Foreskin keratinocyte (primary cell): ENCODE measurements at places on chromosomes 3 and 15. TPM values are rescaled to one million over a fixed set of nuclear protein-coding genes. Genes with fewer than 3 reads are reported as not detected.

The IGF2BP2 gene
- 43.6 and 53.1 TPM in 2 replicates for polyA plus RNA-seq

GRCh38 chr3:64267721-64268604, 42.7 kb upstream of the PRICKLE2 start:
- peak; percentile 63 for DNase-seq

DNA sequence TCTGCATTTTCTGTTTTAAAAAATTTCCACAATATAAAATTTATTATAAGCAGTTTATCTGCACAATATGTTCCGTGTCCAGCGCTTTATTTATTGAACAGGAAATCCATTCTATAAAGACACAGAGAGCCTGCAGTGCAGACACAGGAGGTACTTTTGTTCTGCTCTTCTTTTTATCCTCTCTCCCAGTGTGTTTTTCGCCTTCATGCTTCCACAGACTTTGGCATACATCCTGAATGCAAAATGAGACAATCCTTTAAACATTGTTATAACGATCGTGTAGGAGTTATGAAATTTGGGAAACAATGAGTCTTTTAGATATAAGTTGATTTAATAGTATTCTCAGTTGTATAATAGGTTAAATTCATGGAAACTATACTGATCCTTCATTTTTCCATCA, 749.2 kb downstream of the NAALADL2 start:
- no peak for DNase-seq

DNA sequence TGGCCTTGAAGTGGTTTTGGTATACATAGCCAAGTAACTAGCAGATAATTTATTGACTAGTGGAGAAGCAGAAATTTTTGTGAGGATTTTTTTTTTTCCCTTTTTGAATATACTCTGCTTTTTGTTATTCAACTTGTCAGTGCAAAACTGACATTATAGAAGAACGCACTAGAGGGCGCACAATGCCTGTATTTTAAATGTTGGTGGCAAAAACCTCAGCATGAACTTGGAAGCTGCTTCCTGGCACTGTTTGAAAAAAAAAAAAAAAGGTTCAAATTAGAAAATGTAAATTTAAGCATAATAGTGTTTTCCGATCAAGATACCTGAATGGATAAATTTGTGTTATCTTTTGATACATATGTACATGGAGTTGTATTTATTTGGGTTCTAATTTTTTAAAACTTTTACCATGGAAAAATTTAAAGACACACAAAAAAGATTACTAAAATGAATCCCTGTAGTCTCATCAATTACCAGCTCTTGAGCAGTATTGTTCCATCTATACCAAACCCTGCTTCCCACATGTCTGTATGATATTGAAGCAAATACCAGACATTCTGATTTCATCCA, 56.0 kb downstream of the SLC25A26 start:
- DNase-seq, result no peak

The HRG gene
- polyA plus RNA-seq, result not detected in 2 replicates

GRCh38 chr3:195711813-195712534, 8.8 kb upstream of the MUC20 start:
- no peak for DNase-seq

DNA sequence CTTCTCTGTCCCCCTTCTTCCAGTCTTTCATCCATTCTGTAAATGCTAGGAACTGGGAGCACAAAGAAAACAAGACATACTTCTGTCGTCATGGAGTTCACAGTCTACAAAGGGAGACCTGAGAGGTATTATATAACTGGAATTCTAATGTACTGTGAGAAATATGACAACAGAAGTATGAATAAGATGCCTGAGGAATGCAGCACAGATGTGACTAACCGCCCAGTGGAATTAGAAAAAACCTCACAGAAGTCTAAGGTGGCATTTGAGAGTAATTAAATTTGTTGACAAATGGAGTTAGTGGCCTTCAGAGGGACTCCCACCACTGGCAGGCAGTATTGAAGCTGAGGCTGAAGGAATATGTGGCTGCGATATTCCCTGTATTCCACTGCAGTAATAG, 168.5 kb upstream of the FAM3D start:
- peak; percentile 71 for DNase-seq

DNA sequence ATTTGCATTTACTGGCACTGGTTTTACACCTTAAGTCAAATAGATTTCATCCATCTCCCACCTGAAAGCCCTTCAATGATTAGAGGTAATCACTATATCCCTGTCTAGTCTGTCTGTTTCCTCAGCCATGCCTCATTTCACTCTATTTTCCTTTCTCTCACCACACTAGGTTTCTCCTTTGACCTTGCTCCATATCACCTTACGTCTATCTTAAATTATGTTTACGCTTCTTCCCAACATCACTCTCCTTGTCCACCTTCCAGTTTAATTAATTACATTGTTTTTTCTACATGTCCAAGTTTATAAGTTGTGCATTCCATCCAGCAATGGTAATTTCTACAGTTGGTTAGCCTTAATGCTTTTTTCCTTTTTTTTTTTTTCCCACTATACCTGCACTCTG, 396.7 kb upstream of the PDZRN3 start:
- no peak for DNase-seq

The IL17RC gene
- polyA plus RNA-seq, result 19.5 and 21.8 TPM in 2 replicates

- DNase-seq, result no peak
Measured at GRCh38 chr3:41629986-41630385, 331.9 kb downstream of the ULK4 start.

DNA sequence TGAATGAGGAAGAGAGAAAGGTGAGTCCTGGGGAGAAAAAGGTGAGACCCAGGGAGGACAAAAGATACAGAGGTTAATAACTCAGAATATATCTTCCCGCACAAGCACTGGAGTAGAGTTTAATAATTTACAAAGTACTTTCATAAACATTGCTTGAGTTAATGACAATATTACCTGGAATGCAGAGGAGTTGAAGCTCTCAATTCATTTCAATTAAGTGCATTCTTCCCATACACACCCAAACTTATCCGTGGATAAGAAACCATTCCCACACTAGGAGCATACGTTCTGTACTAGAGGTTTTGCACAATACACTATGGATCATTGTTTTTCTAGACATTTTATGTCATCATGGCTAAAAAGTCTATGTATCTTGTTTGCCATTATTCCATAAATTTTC, 23.3 kb upstream of the KNG1 start:
- DNase-seq, result no peak

- DNase-seq, result peak; percentile 89
Measured at GRCh38 chr3:88988906-88989305, 118.5 kb upstream of the EPHA3 start.

The NR1I2 gene
- polyA plus RNA-seq, result not detected in 2 replicates

GRCh38 chr3:107313711-107314110, 63.5 kb upstream of the CCDC54 start:
- no peak for DNase-seq

DNA sequence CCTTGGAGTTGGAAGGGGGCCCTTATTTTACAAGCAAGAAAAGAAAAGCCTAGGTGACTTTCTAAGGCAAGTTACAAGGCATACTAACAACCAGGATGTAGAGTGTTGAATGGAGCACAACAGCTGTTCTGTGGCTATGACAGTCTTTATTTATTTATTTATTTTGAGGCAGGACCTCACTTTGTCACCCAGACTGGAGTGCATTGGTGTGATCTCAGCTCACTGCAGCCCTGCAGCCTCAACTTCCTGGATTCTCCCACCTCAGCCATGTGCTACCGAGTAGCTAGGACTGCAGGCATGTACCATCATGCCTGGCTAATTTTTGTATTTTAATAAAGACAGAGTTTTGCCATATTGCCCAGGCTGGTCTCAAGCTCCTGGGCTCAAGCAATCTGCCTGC, 973.4 kb downstream of the ROBO1 start:
- no peak for DNase-seq

The ROBO2 gene
- polyA plus RNA-seq, result 0.16 and 0.27 TPM in 2 replicates

GRCh38 chr3:152331018-152331541, 62.4 kb downstream of the MBNL1 start:
- peak; percentile 88 for DNase-seq

The CHRD gene
- polyA plus RNA-seq, result not detected in 2 replicates

The PARP16 gene
- 3.1 and 3.2 TPM in 2 replicates for polyA plus RNA-seq

The STAC gene
- 0.76 and 1.3 TPM in 2 replicates for polyA plus RNA-seq

DNA sequence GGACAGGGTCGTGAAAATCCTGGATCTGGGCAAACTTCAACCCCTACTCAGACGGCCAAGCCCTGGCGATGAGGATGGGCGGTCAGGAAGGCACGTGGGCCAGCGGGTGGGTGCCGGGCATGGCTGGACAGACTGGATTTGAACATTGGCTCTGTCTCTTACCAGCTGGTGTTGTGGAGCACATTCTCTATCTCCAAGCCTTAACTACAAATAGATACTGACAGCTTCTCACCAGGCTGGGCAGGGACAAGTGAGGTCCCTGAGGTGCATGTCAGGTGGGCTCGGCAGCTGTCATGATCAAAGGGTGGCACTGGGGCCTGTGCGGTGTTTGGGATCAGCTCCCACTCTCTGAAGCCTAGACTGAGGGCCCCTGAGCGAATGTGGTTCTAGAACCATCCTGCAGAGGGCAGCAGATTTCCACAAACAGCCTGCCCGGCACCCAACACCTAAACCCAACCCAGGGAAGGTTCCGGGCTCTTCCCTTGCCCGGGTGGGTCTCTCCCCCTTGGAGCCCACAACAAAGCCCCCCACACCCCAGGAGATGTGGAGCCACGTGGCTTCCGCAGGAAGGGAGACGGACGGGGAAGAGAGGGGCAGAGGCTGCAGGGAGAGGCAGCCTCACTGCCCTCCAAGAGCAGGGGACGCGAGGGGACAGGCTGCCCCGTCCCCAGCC, 58.4 kb downstream of the RGMA start:
- peak; percentile 22 for DNase-seq

- DNase-seq, result no peak
Measured at GRCh38 chr3:143277531-143277930, 158.0 kb downstream of the CHST2 start.

GRCh38 chr15:68304589-68305337, 27.2 kb downstream of the FEM1B start:
- peak; percentile 85 for DNase-seq

DNA sequence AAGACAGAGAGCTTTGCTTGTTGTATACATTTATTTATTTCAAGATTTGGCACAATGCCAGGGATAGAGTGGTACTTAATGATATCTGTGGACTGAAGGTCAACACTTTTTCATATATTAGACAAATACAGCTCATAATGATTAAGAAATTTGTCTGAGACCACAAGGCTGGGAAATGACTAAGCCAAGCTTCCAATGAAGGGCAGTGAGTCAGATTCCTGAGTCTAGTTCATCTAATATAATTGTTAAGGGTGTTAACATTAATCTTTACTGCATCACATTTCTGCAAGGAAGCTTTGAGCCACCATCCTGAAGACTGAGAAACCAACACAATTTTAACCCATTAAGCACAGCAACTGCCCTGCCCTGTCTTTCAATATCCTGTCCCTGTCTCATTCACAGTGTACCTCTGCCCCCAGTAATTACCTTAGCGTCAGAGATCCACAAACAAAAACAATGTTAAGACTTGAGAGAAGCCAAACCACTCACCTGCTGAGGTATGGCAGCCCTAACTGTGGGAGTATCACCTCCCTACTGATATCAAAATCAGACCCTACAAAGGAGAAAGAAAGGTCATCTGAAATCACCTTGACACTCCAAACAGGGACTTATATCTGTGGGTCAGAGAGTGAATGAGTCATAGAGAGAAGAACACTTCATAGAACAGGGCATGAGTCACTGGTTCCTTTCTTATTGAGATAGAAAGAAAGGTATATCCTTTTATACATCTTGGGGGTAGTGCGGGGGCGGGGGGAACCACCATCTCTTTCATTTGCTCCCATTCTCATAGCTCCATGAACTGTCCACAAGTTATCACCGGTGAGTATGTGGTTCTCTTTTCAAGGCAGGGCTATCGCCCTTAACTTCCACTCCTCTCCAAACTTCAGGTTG, 74.7 kb downstream of the MAGI1 start:
- DNase-seq, result peak; percentile 89

The CNTN4 gene
- not detected in 2 replicates for polyA plus RNA-seq

GRCh38 chr3:12479919-12480427, 4.3 kb upstream of the TSEN2 start:
- peak; percentile 19 for DNase-seq

The COLQ gene
- 0.11 and 0.19 TPM in 2 replicates for polyA plus RNA-seq

DNA sequence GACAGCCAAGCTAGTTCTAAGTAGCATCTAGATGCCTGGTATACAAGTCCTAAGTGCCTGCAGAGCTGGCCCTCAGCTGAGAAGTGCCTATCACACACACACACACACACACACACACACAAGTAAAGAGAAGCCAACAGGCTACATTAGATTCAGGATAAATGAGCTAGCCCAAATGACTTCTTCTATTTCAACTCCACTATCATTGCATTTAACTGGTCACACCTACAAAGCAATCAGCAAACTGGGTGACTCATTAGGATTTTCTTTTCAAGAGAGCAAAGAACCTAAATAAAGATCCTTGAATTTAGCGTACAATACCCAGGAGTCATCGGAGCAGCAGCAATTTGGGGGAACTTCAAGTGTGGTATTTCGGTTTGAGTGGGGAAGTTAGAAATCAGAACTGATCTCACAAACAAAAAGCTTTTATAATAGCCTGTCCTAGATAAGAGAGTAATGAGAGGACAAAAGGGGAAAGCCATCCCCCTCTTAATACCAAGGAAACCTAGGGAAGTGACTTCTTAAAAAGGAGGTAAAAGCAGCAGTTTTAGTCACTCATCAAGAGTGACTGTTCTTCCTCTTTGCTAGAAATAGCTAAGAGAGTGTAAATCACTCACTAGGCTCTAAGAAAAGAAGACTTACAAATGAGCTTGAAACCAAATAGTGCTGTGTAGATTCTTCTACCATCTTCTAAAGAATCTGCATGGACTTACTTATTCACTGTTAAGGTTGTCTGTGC, 112.7 kb downstream of the TNIK start:
- no peak for DNase-seq

DNA sequence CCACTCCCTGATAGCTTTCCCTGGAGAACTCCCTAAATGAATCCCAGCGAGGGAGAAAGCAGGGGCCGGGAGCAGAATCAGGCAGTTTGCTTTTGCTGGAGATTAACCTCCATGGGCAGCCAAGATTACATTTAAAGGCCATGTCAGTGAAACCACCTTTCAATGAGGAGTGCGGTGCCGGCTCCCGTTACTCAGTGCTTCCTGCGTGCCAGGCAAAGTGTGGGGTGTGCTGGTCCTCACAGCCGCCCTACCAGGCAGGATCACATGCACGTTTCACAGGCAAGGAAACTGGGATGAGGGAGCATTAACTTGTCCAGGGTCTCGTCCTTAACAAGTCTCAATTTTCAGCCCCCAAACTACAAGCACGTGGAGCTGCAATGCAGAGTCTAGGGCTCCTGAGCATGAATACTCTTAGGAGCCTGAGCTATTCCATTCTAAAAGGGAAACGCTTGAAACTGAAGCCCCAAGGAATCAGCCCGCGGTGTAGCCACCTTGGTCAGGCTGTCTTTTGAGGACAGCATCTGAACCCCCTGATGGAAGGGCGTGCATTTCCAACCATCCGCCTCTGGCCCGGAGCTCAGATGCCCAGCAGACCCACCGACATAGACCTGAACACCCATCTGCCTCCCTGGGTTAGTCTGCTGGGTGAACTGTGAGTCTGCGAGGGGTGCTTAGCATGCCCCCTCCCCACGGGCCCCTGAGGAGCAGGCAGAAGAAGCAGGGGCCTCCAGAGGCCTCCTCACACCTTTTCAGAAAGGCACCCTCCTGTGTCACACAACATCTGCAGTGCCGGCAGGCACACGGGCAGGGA, 5.6 kb downstream of the IGDCC3 start:
- DNase-seq, result no peak

The TMEM158 gene
- polyA plus RNA-seq, result 5.6 and 5.8 TPM in 2 replicates
